Calu3 (cell line): ENCODE measurements at places on chromosomes 1 and 21. TPM values are rescaled to one million over a fixed set of nuclear protein-coding genes. Genes with fewer than 3 reads are reported as not detected.

DNA sequence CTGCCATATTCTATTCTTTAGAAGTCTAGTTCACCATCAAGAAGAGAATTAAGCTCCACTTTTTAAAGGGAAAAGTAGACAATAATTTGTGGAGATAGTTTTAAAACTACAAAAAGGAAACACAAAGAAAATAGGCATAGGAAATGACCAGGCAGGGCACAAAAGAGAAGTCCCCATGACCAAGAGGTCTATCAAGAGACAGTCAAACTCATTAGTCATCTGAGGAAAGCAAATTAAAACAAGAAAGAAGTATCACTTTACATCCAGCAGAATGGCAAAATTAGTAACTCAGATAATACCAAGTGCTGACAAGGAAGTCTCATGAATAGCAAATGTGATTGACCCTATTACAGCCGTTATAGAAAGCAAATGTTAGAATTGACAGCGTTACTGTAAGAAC lies 243.7 kb upstream of the SNX7 start:
- DNase-seq: no peak

The CYP4X1 gene
- total RNA-seq: 0.21 and 0.27 TPM in 2 replicates

DNA sequence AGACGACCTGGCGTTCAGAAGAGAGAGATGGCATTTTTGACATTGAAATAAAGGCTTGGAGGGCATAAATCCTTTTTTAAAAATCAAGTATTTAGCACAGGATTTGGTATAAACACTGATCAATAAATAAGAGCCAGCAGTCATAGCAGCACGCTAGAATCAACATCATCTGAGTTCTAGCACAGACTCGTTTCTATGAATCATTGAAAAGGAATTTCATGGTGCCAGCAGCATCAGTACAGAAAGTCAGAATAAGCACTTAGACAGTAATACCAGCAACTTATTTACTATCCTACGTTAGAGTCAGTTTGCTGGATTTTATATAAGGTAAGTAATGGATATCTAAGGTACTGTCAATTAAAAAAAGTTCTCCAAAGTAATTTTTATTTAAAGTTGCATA lies 119.3 kb downstream of the HLCS start:
- no peak for DNase-seq

The TNFSF4 gene
- 0.15 and 0.31 TPM in 2 replicates for total RNA-seq

GRCh38 chr21:15874615-15875014 lies 144.8 kb downstream of the USP25 start:
- no peak for DNase-seq

- DNase-seq: no peak
Measured at GRCh38 chr1:164693564-164694359, 134.8 kb downstream of the PBX1 start.
